ENCODE measurements at places on chromosomes 5 and 9.

- DNase-seq = no peak
These were observed 80.3 kb downstream of the EPB41L4A start for GRCh38 chr5:112338681-112339337.

- DNase-seq = no peak
These were observed 118.7 kb downstream of the MED27 start for GRCh38 chr9:131960851-131961495.

DNA sequence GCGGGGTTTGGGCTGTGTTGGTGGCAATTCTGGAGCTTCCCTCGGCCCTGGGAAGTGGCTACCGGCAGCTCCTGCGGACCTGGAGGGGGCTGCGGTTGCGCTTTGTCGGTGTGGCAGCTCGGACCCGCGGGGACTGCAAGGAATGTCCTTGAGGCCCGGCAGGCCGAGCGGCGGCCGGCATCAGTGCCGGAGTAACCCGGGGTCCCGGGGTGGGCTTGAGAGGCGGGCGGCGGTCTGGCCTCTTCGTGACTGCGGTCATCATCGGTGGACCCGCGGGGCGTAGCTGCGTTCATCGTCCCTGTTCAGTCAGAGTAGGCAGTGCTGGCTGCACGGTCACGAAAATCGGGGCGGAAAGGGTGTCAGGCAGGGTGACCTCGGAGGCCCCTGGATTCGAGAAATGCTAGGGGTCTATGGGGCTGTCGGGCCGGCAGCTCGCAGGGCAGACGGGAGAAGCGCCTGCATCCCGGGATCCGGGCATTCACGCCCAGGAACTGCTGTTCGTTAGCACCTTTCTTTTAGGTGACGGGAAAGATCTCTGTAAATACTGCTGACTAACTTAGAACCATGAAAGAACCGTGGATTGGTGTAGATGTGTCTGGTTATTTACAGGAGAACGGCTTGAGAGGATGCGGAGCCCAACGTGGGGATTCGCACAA is 474 bp downstream of the HMGCR start:
- peak; percentile 4 for DNase-seq

GRCh38 chr9:11320989-11321388 is 708.2 kb upstream of the PTPRD start:
- DNase-seq = no peak

Measured in activated T-helper 1 cell treated with Interleukin-2 at 50 U/mL for 16 hours (primary cell).